ENCODE measurements at places on chromosomes 4 and X. TPM values are rescaled to one million over a fixed set of nuclear protein-coding genes. Genes with fewer than 3 reads are reported as not detected.

GRCh38 chr4:76195326-76195725 is 18.3 kb downstream of the SCARB2 start:
- no peak for DNase-seq

The SYTL4 gene
- 3.3 TPM for total RNA-seq

The RHOXF1 gene
- total RNA-seq: not detected

The SLC9B1 gene
- 5.7 TPM for total RNA-seq

The HEPH gene
- total RNA-seq: 3.3 TPM

DNA sequence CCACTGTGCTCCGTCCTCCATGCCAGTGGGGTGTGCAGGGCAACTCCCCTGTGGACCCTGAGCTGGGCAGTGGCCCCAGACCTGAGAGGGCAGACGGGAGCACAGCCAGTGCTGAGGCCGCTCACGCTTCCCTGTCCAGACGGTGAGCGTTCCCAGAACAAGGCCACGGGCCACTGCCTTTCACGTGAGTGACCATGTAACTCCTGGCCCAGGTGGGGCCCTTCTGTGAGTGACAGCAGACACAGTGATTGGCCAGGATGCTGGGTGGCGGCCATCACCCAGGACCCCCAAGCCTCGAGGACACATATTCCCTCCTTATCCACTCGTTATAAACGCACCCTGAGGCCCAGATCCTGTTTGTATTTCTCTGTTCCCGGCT is 10.5 kb downstream of the NSG1 start:
- DNase-seq: no peak

GRCh38 chr4:2357821-2358745 is 60.4 kb downstream of the ZFYVE28 start:
- DNase-seq: no peak

The WNK3 gene
- total RNA-seq: 71.3 TPM

The FOXR2 gene
- under 0.01 TPM for total RNA-seq

The C4orf36 gene
- total RNA-seq: 2.0 TPM

The LANCL3 gene
- total RNA-seq: 1.2 TPM
